Camera-type eye (tissue), 1 donor: ENCODE measurements at places on chromosomes 12 and 14. TPM values are rescaled to one million over a fixed set of nuclear protein-coding genes. Genes with fewer than 3 reads are reported as not detected.

Gene C3AR1
- 2.0 TPM for total RNA-seq

Gene TSPAN19
- 0.22 TPM for total RNA-seq

Gene MBIP
- 33.1 TPM for total RNA-seq

Gene OR6C4
- not detected for total RNA-seq

Gene LRRC43
- 1.6 TPM for total RNA-seq

Gene LMNTD1
- total RNA-seq = not detected

Gene CLEC4A
- 1.2 TPM for total RNA-seq

Gene PRIM1
- 32.1 TPM for total RNA-seq

Gene LPAR5
- 0.88 TPM for total RNA-seq

Gene GPR137C
- 42.0 TPM for total RNA-seq

Gene PRH2
- not detected for total RNA-seq

Gene PRKD1
- total RNA-seq = 17.3 TPM

Gene ZNF891
- 9.5 TPM for total RNA-seq

Gene ACTR10
- 86.1 TPM for total RNA-seq

Gene EFS
- 33.1 TPM for total RNA-seq

Gene IGF1
- 36.1 TPM for total RNA-seq

Gene PLA2G1B
- total RNA-seq = not detected

Gene GPR65
- total RNA-seq = 0.66 TPM

Gene DENND5B
- total RNA-seq = 61.6 TPM

Gene TAPBPL
- total RNA-seq = 15.7 TPM

Gene FGF6
- 1.8 TPM for total RNA-seq

Gene SVOP
- total RNA-seq = 21.6 TPM

Gene FOXA1
- total RNA-seq = 3.1 TPM

Gene PCED1B
- total RNA-seq = 0.82 TPM

Gene RHOJ
- total RNA-seq = 13.7 TPM

Gene PLEKHA5
- 85.0 TPM for total RNA-seq

Gene PROX2
- not detected for total RNA-seq

Gene NTN4
- 23.0 TPM for total RNA-seq

Gene ALKBH1
- total RNA-seq = 23.6 TPM

Gene NRXN3
- 101 TPM for total RNA-seq

Gene PSEN1
- 67.2 TPM for total RNA-seq

Gene SRGAP1
- 13.7 TPM for total RNA-seq

Gene RARG
- 50.7 TPM for total RNA-seq

Gene USP44
- total RNA-seq = 2.2 TPM

Gene WNT5B
- total RNA-seq = 34.6 TPM

Gene B3GNT4
- 0.88 TPM for total RNA-seq

Gene PPP4R4
- 10.0 TPM for total RNA-seq

Gene MUCL1
- total RNA-seq = not detected

Gene NEUROD4
- 367 TPM for total RNA-seq

Gene NYNRIN
- 47.5 TPM for total RNA-seq

Gene CLECL1
- total RNA-seq = not detected

Gene EML1
- total RNA-seq = 187 TPM

Gene C1QL4
- 0.55 TPM for total RNA-seq

Gene REP15
- total RNA-seq = 1.4 TPM

Gene TAS2R46
- 15.8 TPM for total RNA-seq

Gene FAM186B
- 0.44 TPM for total RNA-seq

Gene VCPKMT
- total RNA-seq = 13.7 TPM

Gene SLC16A7
- total RNA-seq = 26.0 TPM

Gene C12orf56
- total RNA-seq = 4.0 TPM

Gene SDR9C7
- 0.38 TPM for total RNA-seq

Gene MYF5
- total RNA-seq = 4.5 TPM

Gene CKB
- total RNA-seq = 814 TPM

Gene ZBTB42
- 5.4 TPM for total RNA-seq

Gene OTOGL
- total RNA-seq = 0.60 TPM

Gene MIPOL1
- total RNA-seq = 45.7 TPM

Gene KLRK1
- 1.2 TPM for total RNA-seq

Gene STK38L
- 57.7 TPM for total RNA-seq

Gene KIF26A
- 31.3 TPM for total RNA-seq

Gene SLC10A1
- total RNA-seq = not detected

Gene KCNH3
- total RNA-seq = 0.93 TPM
